ENCODE measurements at places on chromosomes 16 and 17.

- no peak for DNase-seq
Observed at GRCh38 chr17:50268743-50269275, 5.5 kb upstream of the TMEM92 start.

GRCh38 chr17:28473542-28473941, at the start of gene SLC13A2:
TSS of gene SLC13A2 (plus strand) at chr17:28473644. CDS start at chr17:28473713, 69 bp downstream.
- DNase-seq: no peak

GRCh38 chr16:77785373-77785764, 3.0 kb upstream of the VAT1L start:
- DNase-seq: no peak

GRCh38 chr17:59415397-59415796, 83.9 kb downstream of the YPEL2 start:
- DNase-seq: no peak

DNA sequence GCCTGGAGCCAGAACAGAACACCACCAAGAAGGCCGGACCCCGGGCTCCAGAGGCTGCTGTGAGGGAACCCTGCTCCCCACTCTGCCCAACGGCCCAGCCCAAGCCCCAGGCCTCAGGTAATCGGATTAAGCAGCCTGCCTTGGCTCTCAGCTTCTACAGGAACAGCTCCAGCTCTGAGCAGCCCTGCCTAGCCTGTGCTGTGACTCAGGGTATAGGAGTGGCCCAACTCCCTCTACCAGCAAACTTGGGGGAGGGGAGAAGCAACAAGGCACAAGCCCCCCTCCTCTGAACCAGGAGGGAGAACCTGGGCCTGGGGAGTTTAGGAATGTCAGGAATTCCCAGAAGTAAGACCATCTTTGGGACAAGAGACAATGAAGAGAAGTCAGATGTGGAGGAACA, 849 bp upstream of the SOX15 start:
- DNase-seq: no peak

DNA sequence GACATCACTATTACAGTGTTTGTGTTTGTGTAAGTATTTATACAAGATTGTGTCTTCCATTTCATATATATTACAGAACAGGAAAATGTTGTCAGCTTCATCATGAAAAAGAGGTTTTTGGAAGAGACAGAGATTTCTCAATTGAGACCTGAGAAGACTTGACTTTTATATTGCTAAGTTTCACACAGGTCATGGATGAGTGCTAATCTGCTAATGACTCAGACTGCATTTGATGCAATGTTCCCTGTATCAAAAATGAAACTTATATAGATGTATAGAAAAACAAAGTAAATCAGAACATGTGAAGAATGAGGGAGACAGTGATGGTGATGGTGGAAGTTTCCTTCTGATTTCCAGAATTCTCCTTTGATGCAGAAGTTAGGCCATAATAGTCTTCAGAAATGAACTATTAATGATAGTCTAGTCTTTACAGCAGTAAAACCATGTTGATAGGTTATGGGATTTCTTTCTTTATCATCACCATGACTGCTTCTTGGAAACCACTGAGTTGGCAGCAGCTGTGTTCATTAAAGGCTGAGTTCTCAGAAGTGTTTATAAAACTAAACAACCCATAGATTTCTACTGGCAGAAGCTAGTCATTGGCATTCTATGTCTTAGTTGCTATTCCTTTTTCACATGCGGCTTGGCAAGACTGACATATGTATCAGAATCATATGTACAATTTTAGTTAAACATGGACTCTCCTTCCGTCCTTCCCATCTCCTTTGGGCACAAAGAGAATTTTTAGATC, 56.1 kb downstream of the PCTP start:
- DNase-seq: no peak

DNA sequence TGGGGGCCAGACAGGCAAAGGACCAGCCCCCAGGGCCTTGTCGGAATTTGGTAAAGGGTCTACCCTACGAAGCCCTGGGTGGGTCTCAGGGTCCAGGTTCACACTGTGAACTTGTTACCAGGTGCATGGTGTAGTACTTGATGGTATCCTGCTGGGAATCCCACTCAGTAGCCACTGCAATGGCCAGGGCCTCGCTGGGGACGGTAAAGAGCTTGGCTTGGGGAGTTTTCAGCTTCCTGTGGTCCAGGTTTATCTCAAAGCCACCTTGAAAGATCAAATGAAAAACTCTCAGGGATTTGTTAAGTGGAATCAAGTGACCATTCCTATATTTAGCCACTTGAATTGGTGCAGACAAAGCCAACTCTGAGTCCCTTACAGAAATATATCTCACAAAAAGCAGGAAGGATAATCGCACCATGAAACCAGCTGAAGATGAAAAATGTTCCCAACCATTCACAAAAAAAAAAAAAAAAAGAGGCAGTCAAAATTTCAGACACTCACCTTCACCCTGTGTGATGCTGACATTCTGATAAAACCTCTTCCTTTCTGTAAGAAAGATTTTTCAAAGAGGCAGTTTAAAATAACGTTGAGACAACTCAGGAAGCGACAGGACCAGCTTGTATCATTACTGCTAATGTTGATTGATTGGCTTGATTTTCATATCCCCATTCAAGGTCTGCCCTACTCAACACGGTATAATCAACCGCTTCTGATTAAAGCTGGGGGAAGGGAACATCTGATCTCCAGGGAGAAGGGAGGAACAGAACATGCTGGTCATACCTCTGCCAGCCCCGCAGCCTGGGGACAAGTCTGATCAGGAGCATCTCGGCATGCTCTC, 10.6 kb downstream of the ATPAF2 start:
- no peak for DNase-seq

- no peak for DNase-seq
Observed at GRCh38 chr17:51904379-51904778, 254.1 kb downstream of the CA10 start.

- no peak for DNase-seq
Observed at GRCh38 chr16:57876210-57876609, 73.9 kb upstream of the KIFC3 start.

GRCh38 chr16:24353622-24354021, 97.5 kb downstream of the CACNG3 start:
- DNase-seq: no peak

DNA sequence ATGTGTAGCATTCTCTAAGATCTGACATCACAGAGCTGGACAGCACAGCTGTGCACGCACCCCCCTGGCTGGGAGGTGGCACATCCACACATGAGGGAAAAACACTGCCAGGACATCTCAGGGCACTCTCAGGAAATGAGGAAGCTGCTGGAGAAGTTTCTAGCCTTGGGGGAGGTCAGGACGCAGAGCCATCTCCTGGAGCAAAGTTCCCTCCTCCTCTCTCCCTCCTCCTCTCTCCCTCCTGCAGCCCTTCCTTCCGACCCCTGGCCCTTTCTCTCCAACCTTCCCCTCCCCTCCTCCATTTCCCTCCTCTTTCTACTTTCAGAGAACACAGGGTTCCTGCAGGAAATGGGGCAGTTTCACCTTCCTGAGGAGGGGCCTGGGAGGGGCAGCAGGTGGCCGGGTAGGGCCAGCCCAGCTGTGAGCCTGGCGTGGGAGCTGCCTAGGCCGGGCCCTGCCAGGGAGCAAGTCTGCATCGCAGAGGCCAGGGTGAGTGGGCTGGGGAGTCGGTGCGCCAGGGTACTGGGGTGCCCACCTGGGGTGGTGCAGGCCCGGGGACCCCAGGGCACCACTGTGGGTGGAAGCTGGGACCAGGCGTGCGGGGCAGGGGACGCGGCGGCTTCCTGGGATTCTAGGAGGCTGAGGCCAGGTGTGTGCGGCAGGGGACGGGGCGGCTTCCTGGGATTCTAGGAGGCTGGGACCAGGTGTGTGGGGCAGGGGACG, at the start of gene DPEP1:
Gene DPEP1 (plus strand): TSS at position 412 of the 723 bp plus-strand sequence. CDS start 16,769 bp downstream, outside the sequence.
- DNase-seq: no peak

- DNase-seq: no peak
Observed at GRCh38 chr16:82965808-82966207, 339.0 kb downstream of the CDH13 start.

- no peak for DNase-seq
Observed at GRCh38 chr17:78206298-78206697, 7.8 kb upstream of the BIRC5 start.

GRCh38 chr17:57948555-57949420, 6.4 kb downstream of the CUEDC1 start:
- DNase-seq: no peak

GRCh38 chr17:82060001-82060380, 5.6 kb downstream of the DUS1L start:
- DNase-seq: no peak

DNA sequence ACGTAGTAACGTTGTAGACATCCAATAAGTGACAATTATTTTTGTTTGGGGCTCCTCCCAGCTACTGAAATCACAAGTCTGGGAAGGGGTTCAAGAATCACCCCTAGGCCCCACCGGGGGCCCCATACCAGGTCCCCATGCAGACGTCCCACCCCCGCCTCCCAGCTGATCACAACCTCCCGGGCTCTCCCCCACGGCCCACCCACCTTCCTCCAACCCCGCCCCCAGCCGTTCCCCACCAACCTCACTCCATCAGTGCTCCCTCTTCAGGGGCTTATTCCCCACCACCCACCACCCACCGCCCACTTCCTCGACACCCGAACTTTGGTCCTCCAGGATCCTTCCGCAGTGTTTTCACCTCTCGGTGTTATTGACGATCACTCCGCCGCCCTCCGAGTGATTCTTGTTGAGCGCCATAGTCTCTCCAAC, 240 bp downstream of the WBP2 start:
- no peak for DNase-seq

- DNase-seq: no peak
Observed at GRCh38 chr17:4901648-4902344, 1.1 kb downstream of the CHRNE start.

DNA sequence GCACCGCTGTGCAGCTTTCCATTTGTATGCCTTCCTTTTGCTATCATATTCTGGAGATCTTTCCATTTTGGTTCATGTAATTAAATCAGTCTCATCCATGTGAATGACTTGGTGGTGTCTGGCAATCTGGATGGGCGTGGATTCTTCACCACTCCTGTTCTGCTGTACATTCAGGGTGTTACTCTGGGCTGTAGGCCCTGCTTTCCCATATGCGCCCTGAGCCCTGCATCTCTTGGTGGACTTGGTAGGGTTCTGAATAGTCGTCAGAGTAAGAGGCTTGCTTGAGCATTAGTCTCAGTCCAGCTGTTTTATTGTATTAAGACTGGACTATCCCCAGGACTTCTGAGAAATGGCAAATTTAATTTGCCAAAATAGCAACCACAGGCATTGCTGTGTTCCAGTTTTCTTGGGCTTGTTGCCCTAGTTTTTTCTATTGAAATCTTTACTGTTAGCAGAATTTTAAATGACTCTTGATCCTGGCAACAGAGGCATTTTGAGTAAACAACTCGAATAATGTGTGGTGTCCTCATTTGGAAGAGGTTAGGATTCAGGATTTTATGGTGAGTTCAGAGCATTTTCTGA, 14.9 kb downstream of the BANP start:
- DNase-seq: no peak

DNA sequence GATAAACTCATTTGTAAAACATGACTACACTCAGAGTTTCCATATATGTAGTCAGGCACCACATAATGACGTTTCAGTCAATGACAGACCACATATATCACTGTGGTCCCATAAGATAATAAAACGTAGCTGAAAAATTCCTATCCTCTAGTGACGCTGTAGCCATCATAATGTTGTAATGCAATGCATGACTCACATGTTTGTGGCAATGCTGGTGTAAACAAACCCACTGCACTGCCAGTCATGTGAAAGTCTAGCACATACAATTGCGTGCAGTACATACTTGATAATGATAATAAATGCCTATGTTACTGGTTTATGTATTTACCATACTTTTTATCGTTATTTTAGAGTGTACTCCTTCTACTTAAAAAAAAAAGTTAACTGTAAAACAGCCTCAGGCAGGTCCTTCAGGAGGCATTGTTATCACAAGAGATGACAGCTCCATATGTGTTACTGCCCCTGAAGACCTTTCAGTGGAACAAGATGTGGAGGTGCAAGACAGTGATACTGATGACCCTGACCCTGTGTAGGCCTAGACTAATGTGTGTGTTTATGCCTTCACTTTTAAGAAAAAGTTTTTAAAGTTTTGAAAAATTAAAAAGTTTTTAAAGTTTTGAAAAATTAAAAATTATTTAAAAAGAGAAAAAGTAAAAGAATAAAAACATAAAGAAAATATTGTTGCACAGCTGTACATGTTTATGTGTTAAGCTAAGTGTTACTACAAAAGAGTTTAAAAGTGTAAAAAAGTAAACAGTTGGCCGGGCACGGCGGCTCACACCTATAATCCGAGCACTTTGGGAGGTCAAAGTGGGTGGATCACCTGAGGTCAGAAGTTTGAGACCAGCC, 9.0 kb downstream of the STAT5B start:
- peak; percentile 40 for DNase-seq

GRCh38 chr16:3570420-3571062, 6.7 kb downstream of the NLRC3 start:
- DNase-seq: no peak

DNA sequence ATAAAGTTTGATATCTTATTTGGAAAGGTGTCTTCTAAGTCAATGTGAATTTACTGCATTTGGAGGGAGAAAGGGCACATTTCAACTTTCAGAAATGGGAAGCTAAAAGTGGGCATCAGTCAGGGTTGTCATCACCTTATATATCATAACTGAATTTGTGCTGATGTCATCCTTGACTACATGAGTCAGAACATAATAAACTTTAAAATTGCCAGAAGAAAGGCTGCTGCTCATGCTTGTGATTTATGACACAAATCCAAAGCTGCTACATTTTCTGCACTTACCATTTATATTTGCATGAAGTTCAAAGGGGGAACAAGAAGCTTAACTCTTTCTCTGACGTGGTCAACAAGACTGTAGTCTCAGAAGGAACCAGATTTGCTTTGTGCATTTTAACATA, 196.6 kb downstream of the UTP18 start:
- DNase-seq: no peak

DNA sequence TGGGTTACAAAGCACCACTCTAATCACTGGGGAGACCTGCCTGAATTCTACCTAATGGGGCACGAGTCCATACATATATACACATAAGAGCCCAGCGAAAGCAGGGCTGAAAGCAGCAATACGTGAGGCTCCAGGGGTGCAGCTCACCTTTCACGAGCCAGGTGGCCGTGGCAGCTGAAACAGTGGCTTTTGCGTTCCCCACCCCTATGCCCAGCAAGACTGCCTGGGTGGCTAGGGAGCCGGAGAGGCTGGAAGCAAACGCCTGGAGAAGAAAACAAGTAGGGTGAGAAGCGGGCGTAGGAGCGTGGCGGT, 618 bp downstream of the RUSF1 start:
- DNase-seq: no peak

- no peak for DNase-seq
Observed at GRCh38 chr16:68751160-68751559, 14.1 kb downstream of the CDH1 start.

- DNase-seq: no peak
Observed at GRCh38 chr17:76159157-76159556, 18.1 kb upstream of the FOXJ1 start.

GRCh38 chr16:11049396-11050059, 105.2 kb downstream of the CLEC16A start:
- DNase-seq: no peak

DNA sequence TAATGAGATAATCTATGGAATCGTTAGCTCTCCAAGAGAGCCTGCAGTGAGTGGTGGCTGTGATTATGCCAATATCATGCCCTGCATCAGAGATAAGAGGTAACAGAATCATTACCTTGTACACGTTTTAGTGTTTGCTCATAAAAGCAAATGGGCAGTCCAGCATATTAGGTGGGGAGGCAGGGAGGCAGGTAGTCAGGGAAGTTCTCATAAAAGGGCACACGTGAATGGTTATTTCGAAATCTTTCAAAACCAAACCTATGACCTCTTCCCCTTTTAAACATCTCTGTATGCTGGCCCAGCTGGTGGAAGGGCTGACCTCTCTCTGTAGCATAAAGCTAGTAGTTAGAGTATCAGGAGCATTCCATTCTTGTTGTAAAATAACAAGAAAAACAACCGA, 51.7 kb downstream of the VAT1L start:
- no peak for DNase-seq

GRCh38 chr16:55687802-55688201, 32.0 kb downstream of the SLC6A2 start:
- DNase-seq: no peak

Measured in stimulated activated naive CD4-positive, alpha-beta T cell treated with Interleukin-2 at 50 U/mL for 16 hours (primary cell).